Left ventricle myocardium inferior (tissue), 1 donor: ENCODE measurements at places on chromosomes 16 and 17.

GRCh38 chr16:4344983-4345835 is 5.9 kb downstream of the PAM16 start:
- DNase-seq, result no peak

DNA sequence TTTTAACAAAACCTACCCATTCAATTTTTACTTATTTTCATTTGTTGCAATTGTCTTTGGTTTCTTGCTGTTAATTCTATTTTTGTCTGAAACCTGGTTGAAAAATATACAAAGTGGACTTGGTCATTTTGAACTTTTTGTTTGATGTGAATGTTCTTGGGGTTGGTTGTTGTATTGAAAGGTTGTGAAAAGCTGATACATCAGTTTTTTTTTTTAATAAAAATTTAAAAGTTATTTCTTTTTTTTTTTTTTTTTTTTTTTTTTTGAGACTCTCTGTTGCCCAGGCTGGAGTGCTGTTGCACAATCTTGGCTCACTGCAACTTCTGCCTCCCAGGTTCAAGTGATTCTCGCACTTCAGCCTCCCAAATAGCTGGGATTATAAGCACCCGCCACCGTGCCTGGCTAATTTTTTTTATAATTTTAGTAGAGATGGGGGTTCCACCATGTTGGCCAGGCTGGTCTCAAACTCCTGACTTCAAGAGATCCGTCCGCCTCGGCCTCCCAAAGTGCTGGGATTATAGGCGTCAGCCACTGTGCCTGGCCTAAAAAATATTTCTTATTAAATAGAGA is 28.9 kb downstream of the WIPF2 start:
- no peak for DNase-seq

- no peak for DNase-seq
Observed at GRCh38 chr16:82761858-82762257, 135.1 kb downstream of the CDH13 start.

- no peak for DNase-seq
Observed at GRCh38 chr17:14042411-14042810, 26.9 kb upstream of the COX10 start.

DNA sequence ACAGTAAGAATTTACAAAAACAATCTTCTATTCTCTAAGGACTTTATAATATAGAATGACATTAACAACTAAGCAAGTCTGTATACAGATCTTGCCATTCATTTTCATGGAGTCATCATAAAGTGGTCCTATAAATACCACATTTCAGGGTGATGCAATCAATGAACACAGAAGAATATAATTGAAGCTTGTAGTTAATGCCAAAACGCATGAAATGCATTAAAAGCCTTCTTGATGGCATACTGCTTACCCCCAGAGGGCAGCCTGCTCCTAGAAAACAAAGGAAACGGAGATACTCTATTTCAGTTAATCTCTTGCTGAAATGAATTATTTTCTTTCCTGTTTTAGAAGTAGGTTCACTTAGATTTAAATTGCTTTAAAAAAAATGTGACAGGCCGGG is 45.2 kb upstream of the STAC2 start:
- no peak for DNase-seq

- DNase-seq, result no peak
Observed at GRCh38 chr17:48734333-48735061, 5.9 kb upstream of the HOXB13 start.

DNA sequence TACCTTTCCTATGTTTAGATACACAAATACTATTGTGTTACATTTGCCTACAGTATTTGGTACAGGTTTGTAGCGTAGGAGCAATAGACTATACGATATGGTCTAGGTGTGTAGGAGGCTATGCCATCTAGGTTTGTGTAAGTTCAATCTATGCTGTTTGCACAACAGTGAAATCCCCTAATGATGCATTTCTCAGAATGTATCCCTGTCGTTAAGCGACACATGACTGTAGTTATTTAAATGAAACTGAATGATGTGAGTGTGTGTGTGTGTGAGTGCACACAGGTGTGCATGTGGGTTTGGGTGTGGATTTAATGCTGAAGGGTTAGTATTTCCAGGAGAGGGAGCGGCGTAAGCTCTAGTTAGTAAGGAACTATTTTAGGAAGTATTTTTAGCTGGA is 34.6 kb upstream of the SMIM36 start:
- DNase-seq, result no peak

GRCh38 chr17:75845058-75845711 is 981 bp upstream of the UNC13D start:
- peak; percentile 83 for DNase-seq

GRCh38 chr16:4260360-4260759 is 12.5 kb downstream of the TFAP4 start:
- DNase-seq, result no peak

DNA sequence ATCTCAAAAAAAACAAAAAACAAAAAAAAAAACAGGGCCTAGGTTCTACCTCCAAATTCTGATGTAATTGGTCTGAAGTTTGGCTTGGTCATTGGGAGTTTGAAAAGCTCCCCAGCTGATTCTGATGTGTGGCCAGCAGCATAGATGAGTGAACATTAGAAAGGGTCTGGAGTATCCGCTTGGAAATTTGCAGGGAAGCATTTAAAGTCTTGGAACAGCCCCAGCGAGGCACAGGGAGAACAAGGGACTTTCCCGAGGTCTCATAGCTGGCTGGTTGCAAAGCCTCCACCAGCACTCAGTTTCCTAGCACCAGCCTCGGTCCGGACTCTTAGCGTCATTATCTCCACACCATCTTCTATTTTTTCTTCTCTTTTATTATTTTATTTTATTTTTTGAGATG is 70.8 kb downstream of the RAB11FIP4 start:
- DNase-seq, result no peak

- DNase-seq, result no peak
Observed at GRCh38 chr17:17603178-17603894, 11.8 kb upstream of the PEMT start.

DNA sequence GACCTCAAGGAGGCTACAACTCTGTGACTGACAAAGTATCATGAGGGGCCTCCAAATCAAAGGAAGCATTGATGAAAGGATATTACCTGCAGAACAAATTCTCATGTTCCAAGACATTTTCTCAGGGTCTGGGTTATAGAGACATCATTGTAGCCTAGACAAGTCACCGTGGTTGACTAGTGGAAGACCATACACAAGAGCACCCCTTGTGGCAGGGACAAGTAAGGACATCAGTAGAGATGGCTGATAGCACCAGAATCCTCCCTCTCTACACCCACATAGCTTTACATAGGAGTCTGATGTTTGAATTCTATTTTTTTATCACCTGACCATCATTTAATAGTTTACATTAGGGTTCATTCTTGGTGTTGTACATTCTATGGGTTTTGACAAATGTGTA is 32.5 kb upstream of the CDH8 start:
- DNase-seq, result no peak

- no peak for DNase-seq
Observed at GRCh38 chr16:11329071-11329491, 16.2 kb upstream of the RMI2 start.

GRCh38 chr16:59356709-59357108 is 622.6 kb upstream of the GOT2 start:
- DNase-seq, result no peak

- no peak for DNase-seq
Observed at GRCh38 chr16:3645504-3646347, 8.8 kb upstream of the DNASE1 start.

DNA sequence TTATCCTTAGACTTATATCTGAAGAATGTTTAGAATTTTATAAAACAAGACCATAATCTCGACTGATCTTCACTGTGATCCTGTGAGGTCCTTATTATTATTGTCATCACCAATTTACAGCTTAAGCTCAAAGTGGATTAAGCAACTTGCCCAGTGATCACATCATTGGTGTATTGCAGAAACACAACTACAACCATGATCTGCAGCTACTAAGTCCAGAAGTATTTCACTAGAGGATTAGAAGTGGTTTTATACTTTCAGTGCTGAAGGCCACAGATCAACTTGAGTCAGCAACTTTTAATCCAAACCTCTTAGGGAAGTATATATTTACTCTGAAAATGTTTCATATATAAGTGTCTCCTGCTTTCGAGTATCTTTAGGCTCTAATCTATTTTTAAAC is 624.3 kb upstream of the SOX9 start:
- no peak for DNase-seq

GRCh38 chr17:12463102-12463501 is 202.6 kb upstream of the MYOCD start:
- no peak for DNase-seq

GRCh38 chr17:79622122-79622601 is 11.3 kb upstream of the RBFOX3 start:
- peak; percentile 4 for DNase-seq

GRCh38 chr16:66374176-66374575 is 7.7 kb downstream of the CDH5 start:
- no peak for DNase-seq

DNA sequence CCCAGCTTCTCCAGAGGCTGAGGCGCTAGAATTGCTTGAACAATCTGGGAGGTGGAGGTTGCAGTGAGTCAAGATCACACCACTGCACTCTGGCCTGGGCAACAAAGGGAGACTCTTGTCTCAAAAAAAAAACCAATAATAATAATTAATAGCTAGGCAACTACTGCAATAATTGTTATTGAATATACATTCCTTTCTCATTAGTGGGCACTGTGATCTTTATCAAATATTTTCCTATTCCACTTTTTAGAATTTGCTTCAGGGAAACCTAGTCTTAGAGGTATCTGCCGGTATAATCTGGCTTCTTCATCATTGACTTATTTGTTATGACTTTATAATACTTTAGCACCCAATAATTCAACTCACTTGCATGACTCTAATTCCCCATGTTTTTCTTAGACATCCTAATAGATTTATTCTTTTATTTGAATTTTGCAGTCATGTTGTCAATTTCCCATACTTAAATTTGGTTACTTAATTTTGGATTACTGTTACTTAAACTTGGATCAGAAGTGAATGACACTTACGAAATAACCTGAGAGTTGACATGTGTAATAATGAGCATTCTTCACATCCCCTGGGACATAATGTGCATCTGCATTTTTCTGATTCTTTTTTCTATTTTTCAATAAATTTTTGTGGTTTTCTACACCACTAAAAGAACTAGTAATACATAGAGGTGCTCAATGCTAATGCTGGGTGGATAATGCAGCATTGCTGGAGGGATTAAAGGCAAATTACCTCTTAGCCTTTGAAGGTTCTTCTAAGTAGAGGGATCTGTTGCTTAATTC is 25.0 kb upstream of the KCNJ16 start:
- DNase-seq, result no peak

- no peak for DNase-seq
Observed at GRCh38 chr16:85573045-85573695, 40.0 kb upstream of the GSE1 start.

DNA sequence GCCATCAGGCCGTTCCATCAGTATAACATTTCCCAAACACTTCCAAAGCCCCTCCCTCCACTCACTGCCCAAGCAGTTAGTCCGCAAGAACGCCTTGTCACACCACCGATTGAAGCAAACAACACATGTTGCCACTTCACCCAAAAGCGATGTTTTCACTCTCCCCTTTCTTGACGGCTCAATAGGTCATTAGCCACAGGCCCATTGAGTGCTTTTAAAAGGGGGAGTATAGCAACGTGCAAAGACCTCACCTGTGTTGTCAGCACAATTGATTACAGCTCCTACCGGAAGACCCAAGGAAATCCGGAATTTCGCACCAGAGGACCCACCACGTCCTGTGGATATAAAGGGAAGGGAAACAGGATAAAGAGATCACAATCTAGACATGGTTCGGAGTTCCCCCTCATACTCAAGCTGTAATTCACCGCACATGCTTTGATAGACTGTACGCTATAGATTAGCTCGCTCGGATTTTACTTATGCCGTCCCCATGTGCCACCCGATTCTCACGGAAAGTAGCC is 690 bp downstream of the RPL23 start:
- no peak for DNase-seq

- DNase-seq, result no peak
Observed at GRCh38 chr16:55540221-55540620, 26.3 kb upstream of the CAPNS2 start.

- no peak for DNase-seq
Observed at GRCh38 chr17:49861150-49861884, 13.4 kb upstream of the TAC4 start.

- DNase-seq, result no peak
Observed at GRCh38 chr17:80890196-80890920, 101.3 kb upstream of the CHMP6 start.

DNA sequence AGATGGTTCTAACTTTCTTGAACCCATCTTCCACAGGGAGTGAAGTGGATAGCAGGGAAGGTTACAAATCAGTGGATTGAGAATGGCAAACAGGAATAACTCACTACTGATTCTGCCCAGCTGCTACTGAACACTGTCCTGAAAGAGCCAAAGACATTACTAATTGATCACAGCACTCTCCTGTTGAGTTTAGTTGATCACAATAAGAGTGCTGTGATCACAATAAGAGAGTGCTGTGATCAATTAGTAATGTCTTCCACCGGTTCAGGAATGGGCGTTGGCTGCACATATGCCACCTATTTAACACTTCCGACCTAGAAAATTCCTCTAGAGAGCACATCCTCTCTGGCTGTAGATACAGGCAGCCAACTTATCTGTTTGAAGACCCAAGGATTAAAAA is 11.4 kb downstream of the CFAP97D1 start:
- DNase-seq, result no peak

DNA sequence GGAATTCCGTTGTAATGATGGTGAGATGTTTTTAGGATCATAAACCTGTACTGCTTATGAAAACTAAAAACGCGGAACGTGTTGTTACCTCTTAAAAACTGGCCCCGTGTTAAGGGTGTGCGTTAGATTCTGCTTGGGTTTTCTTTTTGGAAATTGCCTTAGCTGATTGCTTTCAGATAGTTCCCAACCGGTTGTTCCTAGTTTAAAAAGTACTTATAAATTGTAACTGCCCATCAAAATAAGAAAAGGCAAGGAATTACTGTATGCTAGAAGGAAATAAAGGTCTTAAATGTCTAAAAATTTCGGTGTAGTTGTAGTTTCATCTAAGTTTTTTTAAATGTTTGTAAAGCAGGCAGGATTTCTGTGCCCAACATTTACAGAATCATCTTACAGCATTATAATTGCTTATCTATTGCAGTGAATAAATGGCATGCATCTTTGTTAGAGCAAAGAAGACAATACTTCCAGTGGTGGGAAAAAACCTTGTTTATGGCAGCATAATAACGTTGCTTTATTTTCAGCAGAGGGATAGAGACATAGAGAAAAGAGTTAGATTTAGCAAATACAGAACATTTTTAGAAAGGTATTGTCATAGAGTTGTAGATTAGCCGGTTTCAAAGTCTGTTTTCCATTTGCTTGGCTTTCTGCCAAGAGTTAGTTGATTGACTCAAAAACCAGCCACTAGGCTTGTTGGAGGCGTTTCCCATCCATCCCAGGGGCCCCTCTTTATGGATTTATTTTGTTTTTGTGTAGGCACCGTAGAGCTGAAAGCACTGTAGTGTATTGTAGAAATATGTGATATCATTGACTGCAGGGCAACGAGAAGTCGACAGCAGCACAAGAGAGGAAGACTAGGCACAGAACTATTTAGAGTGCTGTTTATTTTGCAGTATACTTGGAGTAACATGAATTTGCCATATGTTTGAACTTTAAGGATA is 1.7 kb downstream of the PPM1D start:
- no peak for DNase-seq

GRCh38 chr17:64998436-64999190 is 57.9 kb downstream of the GNA13 start:
- no peak for DNase-seq

- no peak for DNase-seq
Observed at GRCh38 chr17:17749921-17750320, 68.7 kb downstream of the RAI1 start.
